ENCODE measurements at places on chromosomes 5 and 9.

DNA sequence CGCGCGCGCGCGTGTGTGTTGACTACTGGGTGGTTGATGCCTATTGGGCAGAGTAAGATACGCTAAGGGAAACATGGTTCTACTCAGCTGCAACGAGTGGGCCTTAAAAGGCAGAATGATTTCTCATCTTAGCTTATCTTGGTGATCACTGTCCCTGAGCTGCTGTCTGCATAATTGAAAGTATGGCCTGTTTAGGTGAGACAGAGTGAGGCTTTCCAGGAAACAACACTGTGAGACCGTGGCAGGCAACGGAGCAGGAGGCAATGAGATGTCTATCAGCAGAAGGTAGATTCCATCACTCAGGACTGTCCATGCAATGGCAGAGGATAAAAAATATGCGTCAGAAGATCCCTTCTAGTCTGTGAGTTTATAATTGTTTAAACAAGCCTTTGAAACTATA is 277.2 kb downstream of the TRIM32 start:
- no peak for DNase-seq

DNA sequence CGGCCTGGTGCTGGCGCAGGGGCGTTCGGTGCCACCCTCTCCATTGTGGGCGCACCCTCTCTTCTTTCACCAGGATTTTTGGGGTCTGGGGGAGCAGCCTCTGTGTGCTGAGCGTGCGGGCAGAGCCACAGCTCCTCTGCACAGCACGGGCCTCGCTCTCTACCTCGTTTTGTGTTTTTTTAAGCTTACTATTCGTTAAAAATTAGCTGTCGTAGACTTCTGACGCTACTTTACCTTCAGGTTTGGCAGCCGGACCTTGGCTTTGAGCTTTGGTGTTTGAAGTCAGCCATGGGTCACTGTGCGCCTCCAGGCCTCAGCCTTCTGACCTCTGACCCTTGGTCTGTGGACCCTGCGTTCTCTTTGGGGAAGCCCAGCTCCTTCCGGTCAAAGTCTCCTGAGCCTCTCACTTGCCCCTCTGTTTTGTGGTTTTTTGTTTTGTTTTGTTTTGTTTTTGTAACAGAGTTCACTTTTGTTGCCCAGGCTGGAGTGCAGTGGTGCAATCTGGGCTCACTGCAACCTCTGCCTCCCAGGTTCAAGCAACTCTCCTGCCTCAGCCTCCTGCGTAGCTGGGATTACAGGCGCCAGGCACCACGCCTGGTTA is 88.2 kb upstream of the CACNA1B start:
- no peak for DNase-seq

DNA sequence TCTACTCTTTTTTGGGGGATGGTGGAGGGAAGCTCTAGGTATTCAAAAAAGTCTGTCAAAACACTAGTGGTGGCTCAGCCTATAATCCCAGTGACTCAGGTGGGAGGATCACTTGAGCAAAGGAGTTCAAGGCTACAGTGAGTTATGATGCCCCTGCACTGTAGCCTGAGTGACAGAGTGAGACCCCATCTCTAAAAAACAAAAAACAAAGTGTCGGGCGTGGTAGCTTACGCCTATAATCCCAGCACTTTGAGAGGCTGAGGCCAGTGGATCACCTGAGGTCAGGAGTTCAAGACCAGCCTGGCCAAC is 15.8 kb upstream of the SLC35D2 start:
- DNase-seq, result no peak

- no peak for DNase-seq
These were observed 169.1 kb downstream of the NIPBL start for GRCh38 chr5:37045703-37046102.

- DNase-seq, result no peak
These were observed 55.1 kb downstream of the C9orf152 start for GRCh38 chr9:110152704-110153374.

- DNase-seq, result no peak
These were observed 441.2 kb downstream of the IRX1 start for GRCh38 chr5:4036861-4037260.

GRCh38 chr9:138023394-138024124 is 146.0 kb downstream of the CACNA1B start:
- DNase-seq, result no peak

DNA sequence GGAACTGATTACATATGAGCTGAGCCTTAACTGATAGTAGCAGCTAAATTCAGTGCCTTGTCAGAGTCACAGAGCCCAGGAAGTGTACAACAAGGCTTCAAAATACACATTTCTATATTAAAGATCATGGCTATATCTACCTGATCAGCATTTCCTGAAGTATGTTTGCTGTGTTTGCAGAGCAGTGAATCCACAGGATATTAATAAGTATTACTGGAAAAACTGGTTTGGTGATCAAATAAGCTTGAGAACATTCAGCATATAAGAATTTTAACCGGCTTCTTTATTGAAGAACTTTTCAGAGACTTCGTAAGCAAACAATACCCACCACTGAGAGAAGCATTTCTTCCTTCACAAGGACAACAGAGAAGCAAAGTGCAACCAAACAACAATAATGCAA is 227.0 kb downstream of the ELAVL2 start:
- DNase-seq, result no peak

GRCh38 chr5:35302544-35302943 is 72.3 kb upstream of the PRLR start:
- no peak for DNase-seq

DNA sequence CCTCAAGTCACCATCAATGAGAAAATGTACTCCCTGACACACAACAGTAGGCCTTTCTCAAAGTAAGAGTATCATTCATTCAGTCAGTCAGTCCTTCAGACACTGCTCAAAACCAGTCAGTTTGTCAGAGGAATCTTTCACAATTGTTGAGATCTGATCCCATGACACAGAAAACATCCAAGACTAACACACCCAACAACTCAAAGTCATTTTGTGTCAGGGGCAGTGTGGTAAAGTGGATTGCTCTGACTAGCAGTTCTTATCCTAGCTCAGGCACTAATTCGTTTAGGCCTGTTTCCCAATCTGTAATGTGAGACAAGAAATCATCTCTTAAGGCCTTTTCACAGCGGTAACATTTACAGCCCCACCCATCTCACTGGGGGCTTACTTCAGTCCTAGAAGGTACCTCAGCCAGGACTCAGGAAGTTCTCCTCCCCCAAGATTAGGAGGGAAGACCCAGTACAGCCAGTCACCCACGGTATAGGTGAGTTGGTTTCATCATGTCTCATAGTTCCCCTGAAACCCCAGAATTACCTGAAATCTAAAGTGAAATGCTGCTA is 31.9 kb downstream of the SH3TC2 start:
- DNase-seq, result no peak

- DNase-seq, result no peak
These were observed 202.2 kb downstream of the NFIB start for GRCh38 chr9:14111696-14112095.

DNA sequence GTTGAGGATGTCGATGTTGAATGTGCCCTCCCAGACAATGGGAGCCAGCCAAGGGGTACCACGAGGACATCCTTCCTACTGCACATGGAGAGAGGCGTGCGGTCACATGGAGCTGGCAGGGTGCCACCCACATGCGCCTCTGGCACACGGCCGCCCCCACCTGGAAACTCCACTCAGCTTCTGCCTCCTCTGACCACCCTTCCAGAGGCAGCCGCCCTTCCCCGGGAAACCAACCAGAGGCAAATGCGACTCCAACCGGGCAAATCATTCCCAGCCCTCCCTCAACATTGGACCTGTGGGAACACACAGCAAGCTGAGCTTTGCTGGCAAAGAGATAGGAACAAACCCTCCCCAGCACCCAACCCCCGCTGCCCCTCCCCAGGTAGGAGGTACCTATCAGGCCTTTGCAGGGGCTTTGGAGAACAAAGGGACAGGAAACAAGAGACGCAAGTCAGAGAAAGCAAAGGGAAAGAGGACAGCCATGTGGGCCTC is 17.5 kb downstream of the ABO start:
- peak; percentile 68 for DNase-seq

DNA sequence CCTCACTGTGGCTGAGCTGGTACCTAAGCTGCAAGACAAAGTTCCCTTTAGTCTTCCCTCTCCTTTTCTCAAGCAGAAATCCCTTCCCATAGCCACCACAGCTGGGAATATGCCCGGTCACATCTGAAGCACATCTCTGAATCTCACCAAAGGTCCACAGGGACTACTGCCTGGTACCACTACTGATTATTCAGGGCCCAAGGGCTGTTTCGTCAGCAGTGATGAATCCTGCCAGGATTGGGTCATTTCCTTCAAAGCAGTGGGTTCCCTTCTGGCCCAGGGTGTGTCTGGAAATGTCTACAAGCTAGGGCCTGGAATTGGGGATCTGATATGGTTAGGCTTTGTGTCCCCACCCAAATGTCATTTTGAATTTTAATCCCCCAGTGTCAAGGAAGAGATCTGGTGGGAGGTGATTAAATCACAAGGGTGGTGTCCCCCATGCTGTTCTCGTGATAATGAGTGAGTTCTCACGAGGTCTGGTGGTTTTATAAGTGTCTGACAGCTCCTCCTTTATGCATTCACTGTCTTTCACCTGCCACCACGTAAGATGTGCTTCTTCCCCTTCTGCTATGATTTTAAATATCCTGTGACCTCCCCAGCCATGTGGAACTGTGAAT is 83.2 kb upstream of the FST start:
- DNase-seq, result no peak

GRCh38 chr5:79318935-79319614 is 83.1 kb downstream of the JMY start:
- no peak for DNase-seq

DNA sequence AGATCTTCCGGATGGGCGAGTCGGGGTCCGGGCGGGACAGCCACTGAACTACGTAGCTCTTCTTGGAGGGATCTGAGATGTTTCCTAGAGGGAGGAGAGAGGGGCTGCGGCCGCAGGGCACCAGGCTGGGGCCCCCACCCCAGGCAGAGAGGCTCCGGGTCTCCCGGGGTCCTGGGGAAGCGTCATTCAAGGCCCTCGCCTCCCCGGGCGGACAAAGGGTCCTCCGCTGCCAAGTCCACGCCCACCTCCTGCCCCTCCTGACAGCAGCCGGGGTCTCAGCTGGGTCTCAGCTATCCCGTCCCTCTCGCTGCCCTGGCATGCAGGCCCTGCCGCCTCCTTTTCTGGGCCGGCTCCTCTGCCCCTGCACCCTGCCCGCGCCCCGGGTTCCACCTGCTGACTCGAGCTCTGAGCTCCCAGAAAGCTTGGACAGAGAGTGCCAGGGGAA is 61.5 kb downstream of the ZNF354C start:
- no peak for DNase-seq

DNA sequence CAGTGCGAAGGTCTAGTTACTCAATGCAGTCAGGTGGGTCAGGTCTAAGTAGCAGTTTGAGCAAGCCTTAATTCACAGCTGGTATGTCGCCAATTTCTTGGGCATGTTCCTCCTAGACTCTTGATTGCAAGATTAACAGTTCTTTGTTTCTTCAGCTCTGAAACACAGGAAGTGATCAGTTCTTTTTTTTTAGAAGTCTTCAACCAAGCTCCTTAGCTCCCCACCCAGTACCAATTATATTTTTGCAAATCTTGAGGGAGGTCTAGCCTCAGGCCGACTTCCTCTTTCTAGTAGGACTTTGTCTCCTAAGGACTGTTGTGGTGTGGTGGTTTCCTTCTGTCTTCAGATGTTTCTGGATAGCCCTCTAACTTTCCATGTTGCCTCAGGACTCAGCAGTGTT is 2054.2 kb downstream of the MAT2B start:
- DNase-seq, result no peak

DNA sequence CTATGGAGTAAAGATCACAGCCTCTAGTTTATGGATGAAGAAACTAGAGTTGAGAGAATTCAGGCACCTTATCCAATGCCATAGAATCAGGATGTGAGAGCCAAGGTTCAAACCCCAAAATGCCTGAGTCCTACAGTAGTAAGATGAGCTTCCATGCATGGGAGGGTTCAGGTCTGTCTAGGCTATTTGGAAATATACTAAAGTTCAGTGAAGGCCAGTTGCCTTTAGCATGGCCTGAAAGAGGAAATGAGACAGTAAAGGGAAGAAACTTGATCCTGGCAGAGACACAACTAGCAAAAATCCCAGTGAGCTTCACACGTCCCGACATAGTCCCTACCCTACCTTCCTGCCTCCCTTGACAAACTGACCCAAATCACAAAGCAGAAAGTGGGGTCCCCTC is 317.0 kb downstream of the RASEF start:
- DNase-seq, result no peak

- no peak for DNase-seq
These were observed 317.1 kb downstream of the ASTN2 start for GRCh38 chr9:117097761-117098160.

GRCh38 chr9:108634672-108635462 is 220.9 kb downstream of the ACTL7B start:
- DNase-seq, result no peak

DNA sequence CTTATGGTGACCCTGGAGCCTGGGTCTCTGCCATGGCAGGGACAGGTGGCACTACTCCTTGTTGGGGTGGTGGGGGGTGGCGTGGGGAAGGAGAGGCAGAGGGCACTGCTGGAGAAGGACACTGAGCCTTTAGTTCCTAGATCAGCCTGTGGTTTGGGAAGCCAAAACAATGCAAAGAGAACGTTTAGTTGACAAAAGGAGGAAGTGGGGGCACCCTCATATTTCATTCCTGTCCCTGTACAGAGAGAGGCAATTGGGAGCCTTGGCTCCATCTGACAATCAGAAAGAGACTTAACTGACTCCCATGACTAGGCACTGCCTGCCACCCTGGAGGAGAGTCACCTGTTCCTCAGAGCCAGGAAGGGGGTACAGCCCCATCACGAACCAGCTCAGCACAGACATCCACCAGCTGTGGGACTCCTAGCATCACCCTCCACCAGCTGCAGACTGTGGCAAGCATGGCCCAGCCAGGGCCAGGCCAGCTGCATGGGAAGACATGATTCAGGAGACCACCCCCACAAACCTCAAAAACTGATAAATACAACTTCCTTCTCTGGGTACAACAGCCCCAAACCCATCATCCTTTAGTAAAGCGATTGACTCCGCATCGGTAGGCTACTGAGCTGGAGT is 257.5 kb downstream of the HSPA4 start:
- no peak for DNase-seq

GRCh38 chr5:149045089-149045460 is 17.8 kb downstream of the SH3TC2 start:
- no peak for DNase-seq

- DNase-seq, result no peak
These were observed 1809.9 kb upstream of the ACO1 start for GRCh38 chr9:30574355-30575151.

DNA sequence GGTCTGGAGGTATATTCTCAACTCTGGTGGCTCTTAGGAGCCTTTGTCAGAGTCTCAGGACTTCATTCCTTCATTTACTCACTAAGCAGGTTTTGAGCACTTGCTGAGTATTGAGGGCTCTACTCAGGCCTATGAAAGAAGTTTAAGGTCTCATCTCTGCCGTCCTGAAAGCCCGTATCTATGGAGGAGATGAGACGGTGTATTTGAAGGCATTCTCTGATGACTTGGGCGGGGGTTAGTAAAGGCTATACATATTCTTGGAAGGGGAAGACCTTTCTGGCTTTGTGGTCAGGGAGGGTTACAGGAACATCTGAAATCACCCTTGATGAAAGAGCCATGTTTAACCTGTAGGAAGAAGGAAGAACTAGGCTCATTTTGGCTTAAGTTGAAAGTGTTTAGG is 21.9 kb downstream of the RASGRF2 start:
- DNase-seq, result no peak

GRCh38 chr5:6631441-6631840 is 1.4 kb downstream of the NSUN2 start:
- DNase-seq, result no peak
